ENCODE measurements at places on chromosomes 7 and 10.

DNA sequence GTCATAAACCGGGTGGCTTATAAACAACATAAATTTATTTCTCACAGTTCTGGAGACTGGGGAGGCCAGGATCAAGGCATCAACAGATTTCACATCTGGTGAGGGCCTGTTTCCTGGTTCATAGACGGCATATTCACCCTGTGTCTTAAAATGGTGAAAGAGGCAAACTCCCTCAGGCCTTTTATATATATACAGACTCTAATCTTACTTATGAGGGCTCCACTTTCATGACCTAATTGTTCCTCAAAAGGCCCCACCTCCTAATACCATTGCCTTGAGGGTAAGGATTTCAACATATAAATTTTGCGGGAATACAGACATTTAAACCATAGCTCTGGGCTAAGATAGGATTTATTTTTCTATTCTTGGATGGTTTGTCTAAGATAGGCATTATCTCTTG lies 187.2 kb downstream of the PPP1R3A start:
- no peak for DNase-seq

DNA sequence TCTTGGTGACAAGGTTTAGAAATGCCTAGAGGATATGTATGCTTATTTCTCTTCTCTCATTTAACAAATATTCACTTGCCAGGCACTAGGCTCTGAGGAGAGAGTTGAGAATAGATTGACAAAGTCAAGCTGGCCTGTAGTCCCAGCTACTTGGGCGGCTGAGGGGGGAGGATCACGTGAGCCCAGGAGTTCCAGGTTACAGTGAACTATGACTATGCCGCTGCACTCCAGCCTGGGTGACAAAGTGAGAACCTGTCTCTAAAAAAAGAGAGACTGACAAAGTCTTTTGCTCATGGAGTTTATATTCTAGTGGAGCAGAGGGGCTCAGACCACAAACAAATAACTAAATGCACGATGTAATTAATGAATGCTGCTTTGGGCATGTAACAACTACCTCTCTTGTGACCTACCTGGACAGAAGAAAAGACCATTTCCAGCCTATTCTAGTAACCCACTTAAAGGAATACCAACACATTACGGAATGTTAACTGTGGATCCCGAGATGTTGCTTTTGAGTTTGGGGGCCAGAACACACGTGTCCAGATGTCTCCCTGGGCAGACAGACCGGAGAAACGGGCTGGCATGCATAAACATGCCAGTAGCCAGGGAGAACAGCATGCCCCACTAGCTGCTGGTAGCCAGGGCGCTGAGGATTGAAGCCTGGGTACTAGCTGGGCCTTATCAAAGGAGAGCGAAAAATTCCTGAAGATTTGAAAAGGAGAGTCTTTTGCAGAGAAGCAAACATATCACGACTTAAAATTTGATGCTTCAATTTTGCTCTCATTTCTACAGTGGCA lies 2.6 kb upstream of the BMPR1A start:
- no peak for DNase-seq

DNA sequence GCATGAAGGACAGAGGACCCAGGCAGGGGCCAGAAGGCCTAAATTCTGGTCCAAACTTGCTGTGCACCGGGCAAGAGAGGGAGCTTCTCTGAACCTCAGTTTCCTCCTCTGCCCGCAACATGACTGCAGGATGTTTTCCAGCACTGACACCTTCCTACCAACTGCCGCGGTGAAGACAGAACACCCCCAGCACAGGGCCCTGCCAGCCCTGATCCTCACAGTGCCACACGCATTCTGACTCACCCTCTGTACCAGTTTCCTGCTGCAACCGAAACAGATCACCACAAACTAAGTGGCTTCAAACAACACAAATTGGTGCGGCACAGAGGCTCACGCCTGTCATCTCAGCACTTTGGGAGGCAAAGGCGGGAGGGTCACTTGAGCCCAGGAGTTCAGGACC lies 18.1 kb downstream of the MAD1L1 start:
- DNase-seq, result no peak

GRCh38 chr10:52488606-52489485 lies 174.8 kb downstream of the DKK1 start:
- DNase-seq, result no peak

- no peak for DNase-seq
Observed at GRCh38 chr7:122067077-122067476, 77.0 kb downstream of the AASS start.

- DNase-seq, result no peak
Observed at GRCh38 chr10:97904018-97904381, 54.4 kb downstream of the GOLGA7B start.

GRCh38 chr10:99711129-99711719 lies 20.7 kb downstream of the COX15 start:
- DNase-seq, result no peak

DNA sequence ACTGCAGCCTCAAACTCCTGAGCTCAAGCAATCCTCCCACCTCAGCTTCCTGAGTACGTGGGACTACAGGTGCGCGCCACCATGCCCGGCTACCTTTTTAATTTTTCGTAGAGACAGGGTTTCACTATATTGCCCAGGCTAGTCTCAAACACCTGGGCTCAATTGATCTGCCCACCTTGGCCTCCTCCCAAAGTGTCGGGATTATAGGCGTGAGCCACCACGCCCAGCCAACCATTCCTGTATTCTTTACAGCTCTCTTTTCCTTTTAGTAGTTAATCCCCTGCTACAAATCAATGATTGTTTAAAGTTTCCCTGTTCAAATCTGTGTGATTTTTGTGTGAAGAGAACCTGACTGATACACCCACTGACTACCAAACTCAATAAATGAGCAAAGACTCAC lies 75.4 kb upstream of the SVIL start:
- no peak for DNase-seq

DNA sequence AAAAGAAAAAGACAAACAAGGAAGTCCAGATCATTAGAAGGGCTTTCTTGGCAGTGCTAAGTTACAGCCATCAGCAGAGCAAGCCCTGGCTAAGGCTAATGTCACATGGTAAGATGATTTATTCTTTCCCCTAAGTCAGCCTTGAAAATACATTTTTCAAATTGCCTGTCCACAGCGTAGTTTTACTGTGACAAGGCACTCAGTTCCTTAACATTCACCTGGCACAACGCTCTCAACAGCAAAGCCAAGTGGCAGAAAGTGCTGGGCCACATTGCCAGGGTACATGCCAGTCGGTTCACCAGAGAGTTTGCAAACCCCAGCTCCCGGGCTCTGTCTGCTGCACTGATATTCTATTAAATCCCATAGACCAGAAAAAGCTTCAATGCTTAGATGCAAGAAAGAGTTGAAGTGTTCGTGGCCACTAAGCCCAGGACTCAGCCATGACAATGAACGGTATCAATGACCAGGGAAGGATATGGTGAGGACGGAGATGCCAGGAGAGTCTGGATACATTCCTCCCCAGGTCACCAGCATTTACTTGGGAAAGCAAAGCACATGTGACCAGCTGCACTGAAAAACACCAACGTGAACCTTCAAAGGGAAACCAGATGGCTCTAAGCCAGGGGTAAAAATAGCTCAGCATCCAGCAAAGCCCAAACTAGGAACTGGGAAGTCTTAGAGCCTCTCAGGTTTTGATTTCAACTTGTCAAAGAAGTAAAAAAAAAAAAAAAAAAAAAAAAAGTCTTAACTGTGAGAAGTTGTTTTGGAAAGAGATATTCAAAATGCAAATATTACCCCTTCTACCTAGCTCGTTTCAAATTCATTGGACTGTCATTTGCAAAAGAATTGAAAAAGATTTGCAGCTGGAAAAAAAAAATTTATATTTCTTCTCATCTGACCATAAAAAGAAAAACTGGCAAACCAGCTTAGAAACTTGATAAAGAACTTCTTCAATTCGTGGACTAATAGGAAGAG lies 23.9 kb upstream of the MPP7 start:
- no peak for DNase-seq

DNA sequence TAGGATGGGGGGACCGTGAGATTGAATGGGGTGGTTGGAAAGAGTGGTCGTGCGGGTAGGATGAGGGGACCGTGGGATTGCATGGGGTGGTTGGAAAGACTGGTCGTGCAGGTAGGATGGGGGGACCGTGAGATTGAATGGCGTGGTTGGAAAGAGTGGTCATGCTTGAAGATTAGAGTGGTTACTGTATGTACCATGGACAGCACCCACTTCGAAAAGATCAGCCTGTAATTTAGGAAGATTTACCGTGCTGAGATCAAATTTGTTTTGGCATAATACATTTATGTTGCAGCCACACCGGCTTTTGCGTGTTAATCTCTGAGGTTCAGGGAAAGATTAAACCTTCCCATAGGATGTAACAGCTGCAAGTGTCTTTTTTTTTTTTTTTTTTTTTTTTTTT lies 495.2 kb upstream of the ADARB2 start:
- no peak for DNase-seq

DNA sequence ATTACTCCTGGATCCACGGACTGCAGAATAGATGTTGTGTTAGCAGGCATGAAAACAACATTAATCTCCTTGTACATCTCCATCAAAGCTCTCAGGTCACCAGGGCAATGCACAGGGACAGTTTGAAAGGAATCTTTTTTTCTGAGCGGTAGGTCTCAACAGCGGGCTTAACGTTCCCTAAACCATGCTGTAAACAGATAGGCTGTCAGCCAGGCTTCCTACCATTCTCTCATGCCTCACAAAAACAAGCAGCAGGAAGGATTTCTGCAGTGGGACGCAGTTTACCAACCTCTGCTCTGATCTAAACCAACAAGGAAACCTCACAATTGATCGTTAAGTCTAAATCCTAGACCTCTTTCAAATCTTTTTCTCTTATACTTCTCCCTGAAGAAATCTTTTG lies 50.8 kb downstream of the CNOT4 start:
- no peak for DNase-seq

GRCh38 chr7:39855325-39855674 lies 94.8 kb upstream of the CDK13 start:
- no peak for DNase-seq

GRCh38 chr7:9120331-9120730 lies 686.9 kb downstream of the NXPH1 start:
- DNase-seq, result no peak

DNA sequence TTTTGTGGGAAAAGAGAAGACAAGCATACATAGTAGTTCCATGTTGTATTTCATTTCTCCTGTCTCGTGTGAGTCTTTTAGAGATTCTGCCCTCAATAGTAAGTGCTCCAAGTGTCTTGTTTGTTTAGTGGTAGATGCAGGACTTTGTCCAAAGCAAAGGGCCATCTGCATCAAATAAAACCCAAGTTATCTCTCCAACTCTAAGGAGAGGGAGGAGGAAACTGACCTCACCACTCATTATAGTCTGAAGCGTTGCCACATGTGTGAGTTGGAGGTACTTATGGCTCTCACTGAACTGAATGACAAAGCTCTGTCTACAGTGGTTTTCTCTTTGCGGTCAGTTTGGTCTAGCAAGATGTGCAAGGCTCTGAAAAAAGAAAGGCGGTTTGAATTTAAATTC lies 272.6 kb downstream of the DOCK4 start:
- DNase-seq, result no peak

DNA sequence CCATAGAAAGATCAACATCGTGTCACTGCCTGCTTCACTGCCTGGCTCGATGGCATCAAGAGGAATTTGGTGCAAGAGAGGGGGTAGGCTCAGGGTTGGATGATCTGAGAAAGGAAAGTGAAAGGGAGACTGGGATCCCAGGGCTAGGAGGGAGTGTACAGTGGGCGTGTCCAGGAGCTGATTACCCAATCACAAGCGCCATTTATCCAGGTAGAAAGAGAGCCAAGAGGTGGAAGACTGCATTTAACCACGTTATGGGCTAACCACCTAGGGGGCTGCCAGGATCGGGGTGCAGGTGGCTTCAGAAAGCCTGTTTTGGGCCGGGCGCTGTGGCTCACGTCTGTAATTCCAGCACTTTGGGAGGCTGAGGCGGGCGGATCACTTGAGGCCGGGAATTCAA lies 10.3 kb downstream of the PODXL start:
- no peak for DNase-seq

GRCh38 chr10:92506336-92506735 lies 67.6 kb downstream of the IDE start:
- no peak for DNase-seq

DNA sequence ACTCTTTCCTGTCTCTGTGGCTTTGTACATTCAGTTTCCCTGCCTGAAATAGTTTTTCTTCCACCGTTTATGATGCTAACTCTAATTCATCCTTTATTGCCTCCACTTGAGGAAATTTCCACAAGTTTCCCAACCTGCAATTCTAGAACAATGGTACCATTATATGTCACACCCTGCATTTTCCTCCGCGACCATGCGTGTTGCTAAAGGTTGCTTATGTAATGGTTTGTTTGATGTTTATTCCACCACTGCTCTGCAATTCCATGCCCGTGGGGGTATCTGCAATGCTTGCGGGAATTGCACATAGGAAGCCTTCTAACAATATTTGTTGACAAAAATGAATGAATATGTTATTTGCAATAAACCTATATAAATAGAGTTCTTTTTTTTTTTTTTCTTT lies 69.5 kb upstream of the ST8SIA6 start:
- DNase-seq, result no peak

- DNase-seq, result no peak
Observed at GRCh38 chr10:71819985-71820384, 31.1 kb downstream of the PSAP start.

GRCh38 chr10:94489976-94490788 lies 55.4 kb upstream of the HELLS start:
- DNase-seq, result no peak

DNA sequence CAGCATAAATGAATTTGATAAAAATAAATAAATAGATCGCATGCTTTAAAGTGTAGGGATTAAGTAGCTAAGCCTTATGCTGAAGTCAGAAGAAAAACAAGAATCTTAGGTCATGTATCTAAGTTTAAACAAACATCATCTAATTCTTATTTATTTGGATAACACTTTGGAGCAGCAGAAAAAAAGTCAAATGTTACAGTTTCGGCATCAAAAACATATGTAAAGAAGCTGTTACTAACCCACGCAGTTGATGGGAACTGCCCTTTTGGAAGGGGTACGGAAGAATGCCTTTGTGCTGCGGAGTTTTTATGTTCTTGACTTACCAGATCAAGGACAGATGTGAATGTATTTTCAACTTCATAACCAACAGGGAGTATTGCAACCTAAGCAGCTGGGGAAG lies 37.3 kb upstream of the HABP2 start:
- DNase-seq, result no peak

- no peak for DNase-seq
Observed at GRCh38 chr10:123399276-123399839, 245.2 kb downstream of the BUB3 start.

DNA sequence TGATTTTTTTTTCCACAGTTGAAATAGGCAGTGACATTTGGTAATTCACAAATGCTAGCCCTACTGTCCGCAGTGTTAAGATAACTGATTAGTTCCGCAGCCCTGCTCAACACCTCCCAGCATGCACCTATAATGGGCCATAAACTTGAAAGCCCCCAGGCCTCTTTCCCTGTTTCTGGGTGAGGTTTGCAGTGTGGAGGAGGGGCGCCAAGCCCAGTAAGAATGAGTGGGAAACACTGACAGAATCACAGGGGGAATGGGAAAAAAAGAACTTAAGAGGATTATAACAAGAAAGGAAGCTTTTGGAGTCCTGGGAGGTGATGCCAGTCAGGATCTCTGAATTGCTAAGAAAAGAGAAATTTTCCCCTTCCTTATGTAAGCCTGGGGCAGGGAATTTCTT lies 39.6 kb upstream of the SP8 start:
- no peak for DNase-seq

Measured in activated T-cell treated with anti-CD3 and anti-CD28 coated beads for 24 hours (primary cell).